ENCODE measurements at places on chromosomes 2 and 18.

- DNase-seq, result no peak
These were observed 104.2 kb downstream of the SH3BP4 start for GRCh38 chr2:235055891-235056516.

GRCh38 chr2:240993446-240994170 is 4.8 kb upstream of the SNED1 start:
- peak; percentile 71 for DNase-seq

GRCh38 chr2:95034221-95034620 is 8.7 kb downstream of the MAL start:
- DNase-seq, result peak; percentile 40

DNA sequence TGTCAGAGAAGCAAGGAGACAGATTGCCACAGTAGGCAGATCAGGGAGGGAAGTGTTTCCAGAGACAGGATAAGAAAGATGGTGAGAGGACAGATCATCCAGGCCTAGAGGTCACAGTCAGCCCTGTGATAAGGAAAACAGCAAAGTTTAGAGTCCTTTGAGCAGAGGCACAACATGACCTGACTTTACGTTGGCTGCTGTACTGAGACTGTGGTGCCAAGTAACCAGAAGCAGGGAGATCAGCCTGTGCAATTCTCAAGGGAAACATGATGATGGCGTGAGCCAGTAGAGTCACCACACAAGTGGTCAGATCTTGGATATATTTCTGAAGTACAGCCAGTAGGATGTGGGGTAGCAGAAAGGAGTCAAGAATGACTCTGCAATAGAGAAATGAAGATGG is 43.7 kb downstream of the SMC6 start:
- DNase-seq, result no peak

DNA sequence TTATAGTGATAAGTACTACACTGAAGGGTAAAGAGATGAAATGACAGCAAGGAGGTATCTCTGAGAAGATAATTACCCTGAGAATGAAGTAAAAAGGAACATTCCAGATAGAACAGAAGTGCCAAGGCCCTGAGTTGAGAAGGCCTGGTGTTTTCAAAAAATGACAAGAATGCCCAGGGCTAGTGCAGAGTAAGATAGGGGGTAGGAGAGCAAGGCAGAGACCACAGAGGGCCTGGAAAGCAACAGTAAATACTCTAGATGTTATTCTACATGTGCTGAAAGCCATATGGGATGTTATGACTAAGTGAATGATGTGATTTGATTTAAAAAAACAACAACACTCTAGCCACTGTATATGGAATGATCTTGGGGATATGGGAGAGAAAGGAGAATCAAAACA is 52.3 kb downstream of the BAZ2B start:
- no peak for DNase-seq

DNA sequence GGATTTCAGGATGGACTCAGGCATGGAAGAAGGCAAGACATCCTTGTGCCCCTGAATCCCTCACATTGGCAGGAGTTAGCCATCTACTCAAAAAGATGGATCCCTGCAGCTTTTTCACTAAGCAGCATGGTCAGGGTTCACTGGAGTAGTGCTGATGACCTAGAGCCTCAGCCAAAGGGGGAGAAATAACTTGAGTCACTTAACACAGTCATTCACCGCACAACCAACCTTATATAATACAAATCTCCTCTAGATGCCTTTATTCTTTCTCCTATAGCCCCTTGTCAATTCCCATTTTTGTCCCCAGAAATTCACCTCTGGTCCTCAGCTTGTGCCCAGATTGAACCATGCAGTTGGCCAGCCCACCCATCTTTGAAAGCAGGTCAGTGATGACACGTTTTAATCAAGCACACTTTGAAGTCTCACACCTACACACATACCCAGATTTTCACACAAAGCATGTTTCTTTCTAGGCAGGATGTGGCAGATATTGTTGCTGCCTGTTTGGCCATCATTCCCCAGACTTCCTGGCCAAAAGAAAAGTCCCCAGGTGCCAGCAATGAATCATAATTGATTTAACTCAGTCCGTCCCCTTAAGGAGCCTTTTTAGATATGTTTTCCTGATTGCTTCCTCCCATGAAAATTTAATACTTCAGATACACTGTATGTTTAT is 84.2 kb downstream of the LBH start:
- no peak for DNase-seq

DNA sequence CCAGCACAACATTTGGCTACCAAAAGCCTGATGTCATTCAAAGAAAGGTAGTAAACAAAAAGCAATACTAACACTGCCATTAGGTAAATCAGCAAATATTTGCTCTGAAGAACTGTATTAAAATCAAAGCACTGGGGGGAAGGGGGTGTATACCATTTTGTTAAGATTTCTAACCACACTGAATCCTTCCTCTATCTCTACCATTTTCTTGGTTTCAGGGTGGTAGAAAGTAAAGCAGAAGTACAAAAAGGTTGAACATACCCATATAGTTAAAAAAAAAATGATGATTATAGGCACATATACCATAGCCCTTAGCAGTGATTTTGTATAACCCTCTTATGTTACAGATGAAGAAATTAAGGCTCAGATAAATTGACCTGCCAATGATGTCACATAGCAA is 437.6 kb downstream of the ZEB2 start:
- no peak for DNase-seq

- no peak for DNase-seq
These were observed 290.1 kb upstream of the KLHL14 start for GRCh38 chr18:33062834-33063364.

- no peak for DNase-seq
These were observed 118.5 kb upstream of the ALPP start for GRCh38 chr2:232260075-232260474.

- DNase-seq, result no peak
These were observed 226.0 kb upstream of the SLC35G4 start for GRCh38 chr18:11383381-11383780.

GRCh38 chr18:10409041-10409440 is 45.4 kb upstream of the APCDD1 start:
- DNase-seq, result no peak

DNA sequence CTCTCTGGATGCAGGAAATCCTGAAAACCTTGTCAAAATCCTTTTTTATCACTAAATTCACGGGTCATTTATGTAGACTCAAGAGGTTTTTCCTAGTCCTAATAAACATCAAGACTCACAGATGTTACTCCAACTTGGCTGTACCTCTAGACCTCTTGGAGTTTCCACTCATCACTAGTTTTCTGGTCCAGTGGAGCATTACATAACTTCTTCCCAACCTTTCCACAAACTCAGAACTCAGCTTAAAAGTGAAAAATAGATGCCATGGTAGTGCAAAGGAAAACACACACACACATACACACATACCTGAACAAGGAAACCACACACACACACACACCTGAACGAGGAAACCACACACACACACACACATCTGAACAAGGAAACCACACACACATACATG is 807.2 kb downstream of the LRP1B start:
- DNase-seq, result no peak

DNA sequence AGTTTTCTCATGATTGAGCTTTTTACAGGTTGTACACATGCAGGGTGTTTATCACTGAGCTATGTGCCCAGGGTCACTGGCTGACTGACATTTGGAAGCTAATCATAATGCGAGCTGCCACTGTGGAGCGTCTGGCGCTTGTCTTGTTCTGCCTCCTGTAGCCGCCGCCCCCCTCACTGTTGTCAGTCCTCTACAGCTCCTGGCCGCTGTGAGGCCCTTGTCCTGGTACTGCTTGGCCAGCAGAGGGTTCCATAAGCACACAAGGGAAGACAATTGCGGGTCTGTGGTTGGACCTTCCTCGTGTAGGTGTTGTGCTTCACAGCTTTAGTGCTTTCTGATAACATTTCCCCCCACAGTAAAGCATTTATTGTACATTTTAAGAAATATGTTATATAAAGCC is 105.6 kb upstream of the LDLRAD4 start:
- DNase-seq, result peak; percentile 89

DNA sequence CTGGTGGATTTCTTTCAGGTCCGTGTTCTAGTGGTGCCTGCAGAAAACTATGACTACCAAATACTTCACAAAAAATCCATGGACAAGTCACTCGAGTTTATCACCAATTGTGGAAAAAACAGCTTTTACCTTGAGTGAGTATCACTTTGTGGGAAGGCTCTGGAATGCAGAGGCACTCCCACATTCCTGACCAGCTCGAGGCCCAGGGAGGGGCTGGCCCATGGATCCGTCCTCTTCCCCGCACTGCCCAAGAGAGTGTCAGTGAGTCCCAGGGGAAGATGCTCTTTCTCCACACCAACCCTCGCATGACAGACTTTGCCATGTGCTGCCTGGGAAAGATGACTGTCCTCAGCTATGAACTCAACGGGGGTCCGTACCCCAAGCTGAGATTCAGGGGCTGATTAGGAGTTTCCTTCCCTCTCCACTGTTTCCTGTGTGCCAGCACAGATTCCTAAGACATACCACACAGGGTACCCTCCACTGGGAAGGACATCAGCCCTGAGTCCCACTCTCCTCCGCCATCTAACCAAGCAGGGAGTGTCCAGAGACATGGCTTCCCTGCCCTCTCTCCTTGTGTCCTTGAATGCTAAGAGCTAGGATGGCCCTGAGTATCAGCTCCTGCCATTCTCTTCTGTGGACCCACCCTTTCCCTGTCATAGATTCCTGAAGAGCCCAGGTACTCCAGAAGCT is 155.9 kb downstream of the LAMA3 start:
- DNase-seq, result no peak

DNA sequence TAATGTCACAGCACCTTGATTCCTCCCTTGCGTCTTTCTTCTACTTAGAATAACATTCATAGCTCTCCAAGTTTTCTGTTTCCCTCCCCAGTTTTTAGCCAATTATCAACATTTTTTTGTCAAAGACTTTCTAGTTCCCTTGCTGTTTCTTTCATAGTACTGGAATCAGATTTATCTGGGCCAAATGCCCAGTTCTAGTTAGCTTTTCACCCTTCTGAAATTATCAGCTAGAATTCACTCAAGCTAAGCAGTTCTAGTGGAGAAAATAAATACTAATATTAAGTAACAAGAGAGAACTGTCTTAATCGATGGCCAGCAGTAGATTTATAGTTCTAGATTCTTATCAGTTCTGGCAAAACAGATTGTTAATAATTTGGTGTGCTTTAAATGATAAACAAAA is 36.2 kb downstream of the EFEMP1 start:
- no peak for DNase-seq

DNA sequence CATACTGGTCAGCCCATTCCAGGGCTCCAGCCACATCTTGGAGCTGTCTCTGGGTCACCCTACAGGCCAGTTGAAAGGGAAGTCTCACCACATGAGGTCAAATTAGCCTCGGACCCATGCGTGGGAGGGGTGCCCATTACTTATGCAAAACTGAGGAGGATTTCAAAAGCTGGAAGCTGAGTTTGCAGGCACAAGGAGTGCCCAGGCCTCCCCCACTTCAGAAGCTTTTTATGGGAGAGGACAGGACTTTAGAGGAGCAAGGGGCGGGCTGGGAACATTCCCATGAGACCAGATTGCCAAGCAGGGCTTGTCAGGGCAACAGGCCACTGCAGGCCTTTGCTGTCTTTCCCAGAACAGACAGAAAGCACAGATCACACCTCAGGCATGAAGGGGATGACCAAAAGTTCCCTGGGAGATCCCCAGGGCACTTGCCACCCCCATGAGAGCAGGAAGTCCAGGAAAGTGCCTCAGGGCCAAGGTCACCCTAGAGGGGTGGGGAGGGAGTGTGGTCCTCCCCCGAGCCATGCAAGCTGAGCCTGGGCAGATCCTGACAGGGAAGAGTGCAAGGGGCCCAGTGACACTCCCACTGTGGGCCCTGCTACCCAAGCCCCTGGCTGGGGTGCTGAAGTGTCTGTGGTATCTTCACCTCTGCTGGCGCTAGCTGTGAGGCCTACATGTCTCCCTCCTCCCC is 267.7 kb downstream of the BCL11A start:
- no peak for DNase-seq

- DNase-seq, result no peak
These were observed 47.9 kb upstream of the PELI1 start for GRCh38 chr2:64192125-64192479.

DNA sequence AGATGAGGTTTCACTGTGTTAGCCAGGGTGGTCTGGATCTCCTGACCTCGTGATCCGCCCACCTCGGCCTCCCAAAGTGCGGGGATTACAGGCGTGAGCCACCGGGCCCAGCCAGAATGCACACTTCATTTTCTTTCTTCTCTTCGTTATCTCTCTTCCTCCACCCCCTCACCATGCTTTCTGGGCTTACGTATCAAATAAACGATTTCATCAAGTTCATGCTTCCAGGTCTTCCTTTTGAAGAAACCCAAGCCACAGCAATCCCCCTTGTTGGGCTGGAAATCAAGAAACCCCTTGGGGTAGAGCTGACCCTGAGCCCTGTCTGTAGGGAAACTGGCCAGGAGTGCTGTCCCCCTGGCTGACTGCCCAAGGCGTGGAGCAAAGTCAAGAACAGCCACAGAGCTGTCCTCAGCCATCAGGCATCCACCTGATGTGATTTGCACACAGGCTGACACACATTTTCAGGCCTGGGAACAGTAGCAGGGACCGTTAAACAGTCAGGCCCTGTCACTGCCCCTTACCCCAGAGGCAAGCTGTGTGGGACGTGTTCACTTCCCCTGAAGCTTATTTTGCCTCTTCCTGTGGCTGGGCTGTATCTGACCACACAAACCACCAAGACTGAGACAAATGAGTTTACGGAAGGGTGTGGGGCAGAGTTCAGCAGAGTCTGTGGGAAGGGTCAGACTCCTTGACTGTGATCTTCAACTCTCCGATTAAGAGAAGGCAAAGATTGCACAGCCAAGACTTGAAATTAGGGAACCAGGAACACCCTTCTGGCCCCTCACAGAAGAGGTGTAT is 15.1 kb upstream of the NMUR1 start:
- DNase-seq, result no peak

GRCh38 chr18:23069481-23069880 is 65.8 kb upstream of the CABLES1 start:
- no peak for DNase-seq

GRCh38 chr18:9914584-9915290 is 921 bp downstream of the VAPA start:
- DNase-seq, result peak; percentile 81

GRCh38 chr2:97714950-97715652 is 1.7 kb downstream of the ZAP70 start:
- DNase-seq, result peak; percentile 37

DNA sequence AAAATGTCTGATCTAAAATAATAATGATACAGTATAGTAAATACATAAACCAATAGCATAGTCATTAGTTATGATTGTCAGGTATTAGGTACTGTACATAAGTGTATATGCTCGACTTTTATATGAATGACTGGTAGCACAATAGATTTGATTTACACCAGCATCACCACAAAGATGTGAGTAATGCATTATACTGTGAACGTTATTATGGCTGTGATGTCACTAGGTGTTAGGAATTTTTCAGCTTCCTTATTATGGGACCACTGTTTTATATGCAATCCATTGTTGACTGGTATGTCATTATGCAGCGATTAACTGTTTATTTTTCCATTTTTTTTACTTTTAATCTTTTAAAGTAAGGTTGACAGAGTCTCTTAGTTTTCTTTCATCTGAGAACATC is 23.7 kb downstream of the ATP9B start:
- DNase-seq, result no peak

GRCh38 chr2:17303054-17303453 is 215.2 kb downstream of the RAD51AP2 start:
- DNase-seq, result no peak

GRCh38 chr2:10289352-10289751 is 13.4 kb upstream of the HPCAL1 start:
- DNase-seq, result no peak
